ENCODE measurements at places on chromosomes 5 and 9.

- no peak for DNase-seq
Observed at GRCh38 chr5:75706775-75707174, 10.5 kb downstream of the POC5 start.

DNA sequence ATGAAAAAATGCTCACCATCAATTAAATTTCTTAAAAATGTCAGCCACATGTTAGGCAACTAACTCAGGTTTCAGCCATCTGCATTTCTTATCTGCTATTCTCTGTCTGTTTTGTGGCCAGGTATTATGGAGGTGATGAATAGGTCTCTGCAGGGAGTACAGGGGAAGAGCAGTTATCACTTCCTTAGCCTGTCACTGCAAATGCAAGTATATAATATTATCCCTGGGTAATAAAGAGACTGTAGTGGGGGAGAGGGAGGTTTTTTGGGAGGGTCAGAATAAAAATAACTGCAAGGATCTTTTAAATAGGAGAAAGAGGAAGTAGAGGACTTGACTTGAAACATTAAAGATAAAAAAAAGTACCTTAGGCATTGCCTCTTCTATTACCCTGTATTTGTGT is 49.6 kb upstream of the PTGER4 start:
- DNase-seq, result no peak

- DNase-seq, result no peak
Observed at GRCh38 chr5:159961176-159962160, 45.2 kb downstream of the ADRA1B start.

GRCh38 chr9:131731644-131732043 is 8.2 kb downstream of the RAPGEF1 start:
- no peak for DNase-seq

- no peak for DNase-seq
Observed at GRCh38 chr5:53291528-53291927, 182.0 kb upstream of the MOCS2 start.

GRCh38 chr5:85549836-85550599 is 1067.7 kb upstream of the COX7C start:
- DNase-seq, result no peak

DNA sequence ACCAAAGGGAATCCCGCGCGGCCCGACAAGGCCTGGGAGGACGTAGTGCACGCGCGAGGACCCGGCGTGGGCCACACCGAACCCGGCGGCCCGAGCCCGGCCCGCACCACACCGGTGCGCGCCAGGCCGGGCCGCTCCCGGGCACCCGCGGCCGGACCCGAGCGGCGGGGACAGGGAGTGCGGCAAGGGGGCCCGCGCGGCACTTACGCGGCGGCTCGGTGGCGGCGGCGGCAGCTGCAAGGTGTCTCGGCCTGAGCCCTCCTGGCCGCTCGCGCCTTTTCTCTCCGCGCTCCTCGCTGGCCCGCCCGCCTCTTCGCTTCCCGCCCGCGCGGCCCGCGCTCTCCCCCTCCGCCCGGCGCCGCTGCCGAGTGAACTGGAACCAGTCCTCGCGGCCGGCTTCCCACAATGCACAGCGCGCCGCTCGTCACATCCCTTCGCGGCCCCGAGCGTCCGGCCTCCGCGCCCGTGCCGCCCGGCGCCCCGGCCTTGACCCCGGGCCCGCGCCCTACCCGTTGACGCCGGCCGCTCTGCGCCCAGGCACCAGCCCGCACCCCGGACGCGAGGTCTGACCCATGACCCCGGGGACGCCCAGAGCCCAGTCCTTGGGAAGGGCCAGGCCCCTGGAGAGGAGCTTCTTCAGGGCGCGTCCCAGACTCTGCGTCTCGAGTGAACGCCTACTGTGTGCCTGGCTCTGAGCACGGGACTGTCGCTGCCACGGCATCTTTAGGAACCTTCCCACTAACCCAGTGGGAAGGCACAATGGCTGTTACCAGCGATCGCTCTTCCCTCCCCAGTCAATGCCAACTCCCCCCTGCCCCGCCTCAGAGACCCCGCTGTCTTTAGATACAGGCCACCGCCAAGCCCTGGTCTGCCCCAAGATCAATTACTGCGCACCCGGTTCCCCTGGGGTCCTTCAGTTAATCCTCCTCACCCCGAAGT is at the start of gene MACROH2A1:
Gene MACROH2A1 (minus strand): TSS at position 377 of the 939 bp plus-strand sequence. CDS start 10,138 bp downstream, outside the sequence.
- DNase-seq, result peak; percentile 85

- DNase-seq, result no peak
Observed at GRCh38 chr5:15463231-15463980, 36.6 kb upstream of the FBXL7 start.

- DNase-seq, result no peak
Observed at GRCh38 chr5:137078171-137078665, 420.9 kb downstream of the SPOCK1 start.

DNA sequence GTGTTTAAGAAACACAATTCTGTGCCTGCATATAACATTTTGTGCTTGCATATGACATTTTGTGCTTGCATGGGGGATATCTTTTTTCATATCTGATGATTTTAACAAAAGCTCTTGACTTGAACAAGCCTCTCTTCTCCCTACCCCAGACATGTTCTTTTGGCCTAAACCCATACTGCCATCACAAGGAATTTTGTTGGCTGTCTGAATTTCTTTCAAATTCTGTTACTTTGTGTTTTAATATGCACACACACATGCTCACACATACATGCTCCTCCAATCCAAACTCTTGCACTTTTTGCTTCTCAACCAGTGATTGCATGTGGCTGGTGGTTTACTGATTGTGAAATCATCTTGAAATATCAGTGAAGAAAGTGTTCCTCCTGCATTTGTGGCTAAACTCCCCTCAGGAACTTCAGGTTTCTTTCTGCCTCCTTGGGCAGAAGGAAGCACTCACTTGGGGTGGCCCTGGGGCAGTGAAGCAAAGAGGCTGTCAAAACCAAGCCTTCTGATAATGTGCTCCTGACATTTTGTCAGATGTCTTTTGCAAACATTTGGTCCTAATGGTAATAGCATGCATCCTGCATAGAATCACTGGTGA is 377.2 kb upstream of the KLF4 start:
- DNase-seq, result no peak

Data from stimulated activated CD4-positive, alpha-beta T cell treated with anti-CD3 and anti-CD28 coated beads, Interleukin-4, amount 100 ng/mL, for 4 hours (primary cell).